ENCODE measurements at places on chromosomes 1 and 21.

- DNase-seq: no peak
Observed at GRCh38 chr21:25640943-25641292, 1.9 kb downstream of the JAM2 start.

DNA sequence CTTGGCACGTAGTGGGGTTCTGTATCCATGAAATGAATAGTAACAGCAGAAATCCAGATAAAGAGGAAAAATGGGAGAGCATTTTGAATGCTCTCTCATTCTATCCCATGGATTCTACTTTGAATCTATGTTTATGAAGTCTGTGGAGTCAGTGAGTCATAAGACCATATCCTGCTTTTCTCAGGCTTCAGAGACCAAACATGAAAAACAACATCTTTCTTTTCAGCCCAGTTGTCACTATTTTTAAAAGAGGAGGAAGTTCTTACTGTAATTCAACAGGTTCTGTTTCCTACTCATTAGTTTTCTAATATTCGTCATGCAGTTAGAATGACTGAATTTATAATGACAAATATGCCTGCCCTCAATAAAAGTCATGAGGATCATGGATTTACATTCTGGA is 39.4 kb upstream of the CD55 start:
- DNase-seq: peak; percentile 45

- no peak for DNase-seq
Observed at GRCh38 chr1:202250982-202251381, 57.4 kb downstream of the LGR6 start.

- no peak for DNase-seq
Observed at GRCh38 chr1:110387048-110387754, 3.6 kb downstream of the SLC16A4 start.

GRCh38 chr1:231165371-231165770 is 3.5 kb downstream of the TRIM67 start:
- no peak for DNase-seq

- DNase-seq: no peak
Observed at GRCh38 chr1:202124142-202124541, 1.4 kb downstream of the GPR37L1 start.

- no peak for DNase-seq
Observed at GRCh38 chr1:88021529-88021928, 662.5 kb upstream of the PKN2 start.

DNA sequence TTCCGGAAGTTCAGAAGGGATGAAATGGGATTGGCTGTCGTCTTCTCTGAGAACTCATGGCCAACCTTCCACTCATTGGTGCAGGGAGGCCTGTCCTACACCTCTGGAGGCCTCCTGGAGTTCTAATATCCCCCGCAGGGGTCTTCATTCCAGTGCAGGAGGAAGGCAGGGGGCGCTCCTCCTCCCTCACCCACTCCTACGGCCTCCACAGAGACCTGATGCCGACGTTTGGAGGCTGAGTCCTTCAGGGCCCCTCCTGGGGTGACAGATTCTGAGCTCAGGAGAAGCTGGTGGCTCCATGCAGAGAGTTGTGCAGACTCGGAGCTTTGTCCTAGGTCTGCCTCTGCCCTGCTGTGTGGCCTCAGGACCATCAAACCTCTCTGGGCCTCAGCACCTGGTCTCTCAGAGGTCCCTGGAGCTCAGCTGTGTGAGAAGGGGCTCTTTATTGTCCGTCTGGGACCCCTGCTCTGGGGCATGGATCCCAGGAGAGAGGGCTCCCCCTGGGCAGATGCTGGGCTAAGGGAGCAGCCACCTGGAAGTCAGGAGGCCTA is 102.3 kb upstream of the WNT4 start:
- no peak for DNase-seq

DNA sequence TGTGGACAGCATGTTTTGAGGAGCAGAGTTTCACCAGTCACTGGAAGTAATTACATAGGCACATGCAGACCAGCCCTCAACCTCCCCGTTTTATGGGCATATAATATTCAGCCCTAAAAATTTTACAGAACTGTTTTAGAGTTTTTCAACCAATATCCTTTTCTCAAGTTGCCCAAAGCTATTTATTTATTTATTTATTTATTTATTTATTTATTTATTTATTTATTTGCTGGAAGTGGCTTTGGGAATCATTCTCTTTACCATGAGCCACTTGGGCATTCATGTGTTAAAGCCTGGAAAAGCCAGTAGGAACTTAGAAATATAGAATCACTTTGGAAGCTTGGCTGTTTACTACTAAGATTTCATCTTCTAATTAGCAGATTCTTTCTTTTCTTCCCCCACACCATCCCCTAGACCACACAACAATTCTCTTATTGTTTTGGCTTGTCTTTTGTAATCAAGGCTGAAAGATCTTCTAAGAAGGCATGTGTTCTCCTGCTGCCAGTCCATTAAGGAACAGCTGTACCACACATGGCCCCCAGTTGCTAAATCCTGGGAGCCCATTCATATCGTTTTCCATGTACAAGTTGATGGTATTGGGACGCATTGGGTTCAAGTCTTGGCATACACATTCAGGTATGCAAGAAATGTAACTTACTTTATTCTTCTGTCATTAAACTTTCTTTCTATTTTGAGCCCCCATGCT is 220.0 kb downstream of the PAPPA2 start:
- no peak for DNase-seq

GRCh38 chr21:26804895-26805609 is 40.2 kb downstream of the ADAMTS1 start:
- DNase-seq: no peak

DNA sequence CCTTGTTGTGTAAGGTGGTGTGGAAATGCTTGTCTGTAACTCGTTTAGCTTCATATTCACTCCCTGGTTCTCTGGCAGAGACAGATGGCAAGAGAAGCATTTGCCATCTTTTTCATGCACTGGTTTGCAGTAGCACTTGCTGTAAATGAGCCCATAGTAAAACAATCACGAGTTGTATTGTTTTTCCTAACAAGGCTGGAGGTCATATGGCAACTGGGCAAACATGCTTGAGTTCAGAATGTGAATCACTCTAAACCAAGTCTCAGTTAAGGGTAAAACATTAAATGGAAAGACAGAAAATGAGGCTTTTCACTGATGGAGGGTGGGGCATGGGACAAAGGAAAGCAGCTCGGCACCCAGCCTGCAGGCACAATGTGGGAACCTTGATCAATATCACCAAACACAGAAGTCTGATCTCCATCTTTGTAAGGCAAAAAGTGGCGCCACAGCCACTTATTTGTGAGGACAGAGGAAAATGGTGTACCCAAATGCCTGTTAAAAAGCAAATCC is 26.5 kb upstream of the LPAR3 start:
- DNase-seq: no peak

DNA sequence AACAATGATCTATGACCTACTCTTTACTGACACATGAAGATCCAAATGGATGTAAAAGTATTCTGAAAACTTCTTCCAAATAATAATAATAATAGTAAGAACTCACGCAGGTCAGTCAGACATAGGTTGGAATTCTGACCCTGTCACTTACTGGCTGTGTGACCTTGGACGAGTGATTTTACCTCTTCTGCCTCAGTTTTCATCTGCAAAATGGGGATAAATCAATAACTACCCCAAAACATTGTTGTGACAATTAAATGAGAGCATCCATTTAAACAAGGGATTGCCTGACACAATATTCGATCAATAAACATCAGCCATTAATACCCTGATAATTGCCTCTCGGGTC is 556 bp downstream of the MECR start:
- DNase-seq: no peak

GRCh38 chr21:38365521-38365920 is 108.7 kb downstream of the KCNJ15 start:
- DNase-seq: no peak

- DNase-seq: no peak
Observed at GRCh38 chr21:42627527-42628289, 25.7 kb upstream of the PDE9A start.

GRCh38 chr1:159868766-159869165 is 6.3 kb upstream of the VSIG8 start:
- no peak for DNase-seq

GRCh38 chr1:4723106-4723505 is 68.7 kb downstream of the AJAP1 start:
- no peak for DNase-seq

DNA sequence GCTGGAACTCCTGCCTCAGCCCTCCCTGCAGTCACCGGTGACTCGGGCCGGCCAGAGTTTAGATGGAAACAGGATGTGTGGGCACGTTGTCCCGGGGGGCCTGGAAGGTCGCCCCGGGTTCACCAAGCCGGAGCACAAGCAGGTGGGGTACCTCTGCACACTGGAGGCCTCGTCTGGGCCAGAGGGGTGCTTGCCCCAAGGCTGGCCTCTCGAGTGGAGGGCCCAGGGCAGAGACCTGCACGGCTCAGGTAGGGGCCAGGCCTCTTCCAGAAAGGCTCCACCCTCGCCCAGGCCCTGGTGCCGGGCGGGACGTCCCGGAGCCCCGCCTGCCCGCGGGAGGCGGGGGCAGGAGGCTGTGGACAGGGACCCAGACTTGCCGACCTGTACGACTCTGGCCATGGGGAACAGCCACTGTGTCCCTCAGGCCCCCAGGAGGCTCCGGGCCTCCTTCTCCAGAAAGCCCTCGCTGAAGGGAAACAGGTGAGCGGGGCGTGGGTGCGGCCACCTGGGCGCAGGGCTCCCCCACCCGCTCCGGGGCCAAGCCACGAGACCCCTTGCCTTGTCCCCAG is at the start of gene PLEKHN1:
PLEKHN1 (plus strand) TSS at position 348 of the 569 bp plus-strand sequence; CDS start at position 398, 50 bp downstream.
- DNase-seq: peak; percentile 85

DNA sequence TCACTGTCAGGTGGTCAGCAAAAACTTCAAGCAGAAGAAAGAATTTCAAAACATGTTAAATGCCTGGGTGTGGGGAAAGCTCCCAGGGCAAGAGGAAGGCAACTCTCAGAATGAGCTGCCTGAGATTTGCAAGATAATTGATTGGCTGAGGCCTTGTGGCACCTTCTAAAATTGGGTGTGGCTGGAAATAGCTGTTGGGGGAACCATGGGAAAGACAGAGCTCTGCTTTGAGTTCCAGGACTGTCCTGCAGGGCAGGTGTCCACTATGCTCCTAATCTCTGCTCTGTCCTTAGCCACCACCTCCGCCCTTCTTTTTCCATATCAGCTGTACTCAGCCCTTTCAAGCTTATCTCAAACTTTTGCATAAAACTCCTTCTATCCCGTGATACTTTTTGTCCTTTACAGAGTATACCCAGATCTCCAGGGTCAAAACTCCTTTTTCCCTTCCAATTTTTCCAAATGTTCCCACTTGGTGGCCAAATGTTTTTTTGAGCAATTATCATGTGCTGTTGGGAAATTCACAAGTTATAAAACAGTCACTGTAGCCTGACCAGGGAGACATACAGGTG is 23.8 kb upstream of the PPP2R5A start:
- no peak for DNase-seq

- no peak for DNase-seq
Observed at GRCh38 chr1:26127235-26128163, 15.9 kb downstream of the PDIK1L start.

- no peak for DNase-seq
Observed at GRCh38 chr1:79040424-79041082, 34.0 kb upstream of the ADGRL4 start.

GRCh38 chr1:39098546-39099250 is 72.5 kb downstream of the NDUFS5 start:
- peak; percentile 89 for DNase-seq

- no peak for DNase-seq
Observed at GRCh38 chr1:224014330-224014649, 99.6 kb upstream of the FBXO28 start.

- no peak for DNase-seq
Observed at GRCh38 chr1:229412056-229412455, 21.8 kb downstream of the ACTA1 start.

DNA sequence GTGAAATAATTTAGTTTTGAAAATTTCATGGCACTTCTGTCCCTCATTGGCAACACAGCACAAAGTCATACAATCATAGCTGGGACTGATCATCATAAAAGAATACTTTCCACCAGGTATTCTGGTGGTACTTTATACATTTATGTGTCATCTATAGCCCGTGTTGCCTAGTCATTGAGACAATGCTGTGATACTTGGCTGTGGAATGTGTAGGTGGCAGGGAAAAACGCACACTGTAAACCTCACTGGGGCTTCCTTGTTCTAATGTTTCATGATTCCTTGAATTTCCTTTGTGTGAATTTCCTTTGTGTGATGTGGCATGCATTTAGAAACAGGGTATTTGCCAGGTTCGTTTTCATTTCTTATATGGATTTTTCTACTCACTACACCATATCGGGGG is 118.3 kb downstream of the FMN2 start:
- no peak for DNase-seq

DNA sequence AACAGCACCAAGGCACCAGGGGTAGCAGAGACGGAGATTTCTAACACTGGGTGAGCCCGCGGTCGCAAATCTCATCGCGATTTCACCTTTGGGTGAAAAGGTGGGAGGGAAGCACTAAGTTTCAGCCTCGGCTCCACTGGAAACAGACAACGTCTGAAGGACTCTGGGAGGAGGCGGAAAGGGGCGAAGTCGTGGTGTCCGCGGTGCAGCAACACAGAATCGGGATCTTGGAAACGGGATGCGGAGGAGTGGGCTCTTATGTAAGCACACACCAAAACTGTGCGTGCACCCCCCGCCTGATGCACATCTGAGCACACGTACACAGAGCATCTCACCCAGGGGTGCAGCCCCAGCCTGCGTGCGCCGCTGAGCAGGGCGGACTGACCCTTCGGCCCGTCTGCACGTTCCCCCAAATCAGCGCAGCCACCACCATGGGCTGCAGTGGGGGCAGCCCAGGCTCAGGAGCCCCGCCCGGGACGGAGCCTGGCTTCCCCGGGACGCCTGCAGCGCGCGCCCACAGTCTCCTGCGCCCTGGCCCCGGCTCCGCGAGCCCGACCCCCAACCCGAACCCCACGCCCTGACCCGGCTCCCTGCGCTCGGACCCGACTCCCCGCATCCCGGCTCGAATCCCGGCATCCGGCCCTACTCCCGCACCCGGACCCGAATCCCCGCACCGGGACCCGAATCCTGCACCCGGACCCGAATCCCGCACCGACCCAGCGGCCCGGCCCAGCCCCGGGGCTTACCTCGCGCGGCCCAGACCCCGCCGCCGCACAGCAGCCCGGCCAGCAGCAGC is 670 bp downstream of the CLSTN1 start:
- DNase-seq: no peak

GRCh38 chr1:25042331-25043227 is 112.5 kb upstream of the RUNX3 start:
- no peak for DNase-seq

GRCh38 chr1:80274256-80274655 is 1267.7 kb upstream of the ADGRL4 start:
- DNase-seq: no peak

DNA sequence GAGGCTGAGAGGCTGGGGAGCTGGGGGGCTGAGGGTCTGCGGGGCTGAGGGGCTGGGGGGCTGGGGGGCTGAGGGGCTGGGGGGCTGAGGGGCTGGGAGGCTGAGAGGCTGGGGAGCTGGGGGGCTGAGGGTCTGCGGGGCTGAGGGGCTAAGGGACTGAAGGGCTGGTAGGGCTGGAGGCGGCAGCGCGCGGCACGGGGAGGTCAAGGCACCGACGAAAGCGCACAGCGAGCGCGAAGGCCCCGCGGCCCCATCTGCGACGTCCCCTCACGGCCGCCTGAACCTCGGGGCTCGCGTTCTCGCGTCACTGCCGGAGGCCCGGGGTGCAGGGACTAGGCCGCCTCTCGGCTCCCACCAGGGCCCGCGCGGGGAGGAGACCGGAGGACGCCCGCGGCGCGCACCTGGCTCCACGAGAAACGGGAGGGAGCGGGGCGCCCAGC is 356 bp downstream of the INTS11 start:
- no peak for DNase-seq
